Large intestine (tissue), 12 donors: ENCODE measurements at places on chromosomes 1 and 21.

DNA sequence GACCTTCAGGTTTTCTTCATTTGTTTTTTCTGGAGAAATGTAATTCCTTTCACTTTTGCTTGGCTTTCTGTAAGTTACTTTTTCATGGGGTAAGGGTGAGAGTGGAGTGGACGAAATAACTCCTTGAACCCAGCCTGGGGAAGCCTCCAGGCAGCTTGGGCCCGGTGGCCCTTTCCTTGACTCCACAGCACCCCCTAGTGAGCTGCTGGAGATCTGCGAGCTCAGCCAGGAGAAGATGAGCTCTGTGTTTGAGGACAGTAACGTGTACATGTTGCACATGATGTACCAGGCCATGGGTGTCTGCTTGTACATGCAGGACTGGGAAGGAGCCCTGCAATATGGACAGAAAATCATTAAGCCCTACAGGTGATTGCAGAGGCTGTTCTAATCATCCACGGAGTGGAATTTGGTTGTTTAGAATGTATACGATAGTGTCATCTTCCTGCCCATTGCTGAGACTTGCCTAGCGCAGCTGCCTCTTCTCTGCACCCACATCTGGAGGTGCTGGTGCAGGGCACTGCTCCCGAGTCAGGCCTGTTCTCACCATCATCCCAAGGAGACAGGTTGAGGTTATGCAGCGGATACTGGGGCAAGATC lies 51.0 kb downstream of the SMYD2 start:
- peak; percentile 15 for DNase-seq

DNA sequence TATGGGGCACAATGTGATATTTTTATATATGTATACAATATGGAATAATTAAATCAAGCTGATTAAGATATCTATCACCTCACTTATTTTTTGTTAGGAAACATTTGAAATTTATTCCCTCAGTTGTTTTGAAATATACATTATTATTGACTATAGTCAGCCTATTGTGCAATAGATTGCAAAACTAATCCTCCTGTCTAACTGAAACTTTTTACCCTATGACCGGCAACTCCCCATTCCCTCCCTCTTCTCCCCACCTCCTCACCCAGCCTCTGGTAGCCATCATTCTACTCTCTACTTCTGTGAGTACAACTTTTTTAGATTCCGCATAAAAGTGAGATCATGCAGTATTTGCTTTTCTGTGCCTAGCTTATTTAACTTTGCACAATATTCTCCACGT lies 117.7 kb upstream of the SGIP1 start:
- no peak for DNase-seq

GRCh38 chr1:6785318-6785727 lies at the start of gene CAMTA1:
TSS of gene CAMTA1 (plus strand) at chr1:6785454. CDS start at chr1:6785531, 77 bp downstream.
- no peak for DNase-seq

- no peak for DNase-seq
Observed at GRCh38 chr1:62429581-62429980, 7.3 kb upstream of the USP1 start.

- no peak for DNase-seq
Observed at GRCh38 chr1:44355582-44356305, 687 bp upstream of the ERI3 start.

- no peak for DNase-seq
Observed at GRCh38 chr1:220813013-220813412, 26.3 kb downstream of the MTARC1 start.

DNA sequence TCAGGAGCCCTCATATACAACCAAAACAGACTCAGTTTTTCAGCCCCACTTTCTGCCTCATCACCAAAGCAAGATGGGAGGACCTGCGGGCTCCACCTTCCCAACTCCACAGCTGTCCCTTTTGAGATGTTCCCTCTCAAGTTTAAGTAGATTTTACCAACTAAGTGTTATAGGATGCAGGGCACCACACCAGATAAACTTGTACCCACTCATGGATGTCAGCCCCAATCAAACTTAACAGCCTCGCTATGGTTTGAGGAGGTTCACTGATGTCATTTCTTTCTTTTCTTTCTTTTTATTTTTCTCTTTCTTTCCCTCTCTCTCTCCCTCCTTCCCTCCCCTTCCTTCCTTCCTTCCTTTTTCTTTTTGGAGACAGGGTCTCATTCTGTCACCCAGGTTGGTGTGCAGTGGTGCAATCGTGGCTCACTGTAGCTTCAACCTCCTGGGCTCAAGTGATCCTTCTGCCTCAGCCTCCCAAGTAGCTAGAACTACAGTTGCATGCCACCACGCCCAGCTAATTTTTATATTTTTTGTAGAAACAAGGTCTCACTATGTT lies 13.4 kb downstream of the CD58 start:
- DNase-seq, result no peak

- no peak for DNase-seq
Observed at GRCh38 chr1:153546796-153547559, 1.4 kb upstream of the S100A4 start.

DNA sequence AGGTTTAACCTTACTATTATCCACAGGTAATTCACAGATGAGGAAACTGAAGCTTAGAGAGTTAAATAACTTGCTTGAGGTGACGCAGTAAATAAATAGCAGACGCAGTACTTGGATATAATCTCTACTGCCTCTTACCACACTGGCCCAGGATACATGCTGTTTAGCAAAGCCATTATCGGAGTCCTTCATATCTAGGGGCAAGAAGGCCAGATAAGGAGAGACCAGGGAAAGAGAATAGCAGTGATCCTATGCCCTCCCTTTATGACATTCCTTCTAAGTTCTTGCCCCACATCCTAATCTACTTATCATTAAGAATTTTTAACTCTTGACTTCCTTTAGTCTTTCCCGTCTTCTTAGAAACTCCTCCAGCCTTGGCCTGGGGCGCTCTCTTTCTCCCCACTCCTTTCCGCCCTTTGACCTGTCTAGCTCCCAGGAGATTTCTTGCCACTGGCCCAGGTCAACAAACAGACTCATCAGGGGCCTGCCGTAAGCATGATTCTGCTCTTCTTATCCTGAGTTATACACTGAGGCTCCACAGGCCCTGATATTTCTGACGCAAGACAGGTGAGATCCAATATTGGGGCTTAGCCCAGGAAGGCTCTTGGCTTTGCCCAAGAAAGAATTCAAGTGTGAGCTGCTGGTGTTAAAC lies 11.4 kb upstream of the SLAMF1 start:
- DNase-seq, result peak; percentile 67

- DNase-seq, result no peak
Observed at GRCh38 chr1:63688302-63688890, 85.4 kb upstream of the ROR1 start.

GRCh38 chr1:3625151-3625907 lies 514 bp downstream of the TPRG1L start:
- DNase-seq, result peak; percentile 69

DNA sequence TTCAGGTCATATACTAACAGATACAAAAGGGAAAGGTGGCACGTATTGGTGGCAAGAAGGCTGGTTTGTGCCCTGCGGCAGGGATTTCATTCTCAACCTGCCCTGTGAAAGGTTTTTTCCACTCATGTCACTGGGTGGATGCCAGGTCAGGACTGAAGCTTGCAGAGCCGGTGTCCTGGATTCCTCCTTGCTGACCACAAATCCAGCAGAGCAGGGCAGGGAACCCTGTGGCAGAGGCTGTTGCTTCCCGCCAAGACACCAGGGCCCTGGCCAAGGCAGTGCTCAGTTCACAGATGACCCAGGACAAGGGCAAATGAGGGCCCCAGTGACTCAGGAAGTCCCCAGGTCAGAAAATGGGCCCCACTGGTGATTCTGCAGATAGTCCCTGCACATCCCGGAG lies 16.4 kb downstream of the BSND start:
- DNase-seq, result no peak
